ENCODE measurements at places on chromosomes 2 and 18. TPM values are rescaled to one million over a fixed set of nuclear protein-coding genes. Genes with fewer than 3 reads are reported as not detected.

- peak overlapping the region; percentile 71 for H3K4me3 ChIP-seq
- H3K4me1 ChIP-seq: peaks cover 6% of the 10 kb centered on the region
- H3K36me3 ChIP-seq: no peaks in the 10 kb centered on the region
- H3K27ac ChIP-seq: peak overlapping the region; percentile 95
These were observed 503 bp downstream of the ANXA4 start for GRCh38 chr2:69742322-69742952.

- H3K4me3 ChIP-seq: no peak overlapping the region
- H3K4me1 ChIP-seq: no peaks in the 10 kb centered on the region
- H3K36me3 ChIP-seq: no peaks in the 10 kb centered on the region
- no peaks in the 10 kb centered on the region for H3K27me3 ChIP-seq
- H3K27ac ChIP-seq: no peak overlapping the region
These were observed 27.1 kb upstream of the RPRD1A start for GRCh38 chr18:36094431-36094830.

- peak within 1 kb of the TSS; percentile 90 for H3K4me3 ChIP-seq
- peak within 1 kb of the TSS; percentile 95 for H3K27ac ChIP-seq
- peaks cover 15% of the 10 kb centered on the region for H3K4me1 ChIP-seq
- H3K36me3 ChIP-seq: no peaks in the 10 kb centered on the region
These were observed at the start of gene SEPTIN2 for GRCh38 chr2:241315879-241316631. Gene SEPTIN2, plus strand, starts transcription at chr2:241315925. Its CDS starts 8,308 bp downstream, at chr2:241324233.

- DNase-seq: no peak
- 0 out of 2 replicates have a peak overlapping the region, but pooled peaks have one; percentile 11 for H3K4me3 ChIP-seq
- H3K27ac ChIP-seq: peak overlapping the region; percentile 81
- no peaks in the 10 kb centered on the region for H3K36me3 ChIP-seq
- no peaks in the 10 kb centered on the region for H3K27me3 ChIP-seq
These were observed 3.1 kb upstream of the MSGN1 start for GRCh38 chr2:17813010-17813741.

DNA sequence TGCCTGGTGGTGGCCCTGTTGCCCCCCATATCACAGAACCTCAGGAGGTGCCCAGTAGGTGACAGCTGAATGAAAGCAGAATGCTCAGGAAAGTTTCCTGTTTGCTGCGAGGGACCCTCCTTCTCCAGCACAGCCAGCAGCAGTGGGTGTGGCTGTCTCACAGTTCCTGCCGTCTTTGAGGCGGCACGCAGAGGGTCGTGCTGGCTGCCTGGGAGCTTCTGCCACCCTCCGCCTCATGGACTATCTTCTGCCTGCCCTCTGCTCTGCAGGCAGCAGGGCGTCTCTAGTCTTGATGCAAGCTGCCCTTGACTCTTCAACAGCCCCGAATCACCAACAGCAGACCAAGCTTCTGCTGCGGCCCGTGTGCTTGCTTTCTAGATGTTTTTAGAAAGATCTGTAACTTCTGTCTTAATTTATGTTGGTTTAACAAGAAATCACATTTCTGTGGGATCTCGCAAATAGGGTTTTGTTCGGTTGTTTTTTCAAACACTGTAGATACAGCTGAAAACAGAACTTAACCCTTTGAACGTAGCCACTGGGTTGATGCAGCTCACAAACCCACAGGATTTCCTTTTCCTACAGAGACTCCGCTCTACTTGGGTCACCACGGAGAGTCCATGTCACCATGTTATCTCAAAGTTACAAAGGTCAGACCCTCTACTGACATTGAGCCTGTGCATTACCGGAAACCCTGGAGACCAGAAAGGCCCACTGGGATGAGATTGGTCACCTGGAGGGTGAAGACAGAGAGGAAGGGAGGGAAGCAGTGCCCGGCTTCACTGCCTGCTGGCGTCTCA, 144.9 kb downstream of the ACOXL start:
- DNase-seq: no peak
- peaks cover 34% of the 10 kb centered on the region for H3K4me1 ChIP-seq
- H3K4me3 ChIP-seq: no peak overlapping the region

GRCh38 chr2:43039376-43040080, 186.9 kb downstream of the ZFP36L2 start:
- no peaks in the 10 kb centered on the region for H3K36me3 ChIP-seq
- H3K4me3 ChIP-seq: no peak overlapping the region
- no peaks in the 10 kb centered on the region for H3K27me3 ChIP-seq

GRCh38 chr2:50674876-50675275, 357.1 kb downstream of the NRXN1 start:
- H3K27me3 ChIP-seq: no peaks in the 10 kb centered on the region
- no peaks in the 10 kb centered on the region for H3K36me3 ChIP-seq
- no peak overlapping the region for H3K27ac ChIP-seq

The SIX3 gene
- 0.07 TPM for polyA plus RNA-seq

- no peak overlapping the region for H3K4me3 ChIP-seq
- no peaks in the 10 kb centered on the region for H3K27me3 ChIP-seq
- 0 out of 2 replicates have a peak, but pooled peaks cover 1% of the 10 kb centered on the region for H3K36me3 ChIP-seq
- H3K4me1 ChIP-seq: peaks cover 20% of the 10 kb centered on the region
These were observed 130.8 kb downstream of the SMAD7 start for GRCh38 chr18:48819781-48820482.

The COLEC11 gene
- not detected for polyA plus RNA-seq

DNA sequence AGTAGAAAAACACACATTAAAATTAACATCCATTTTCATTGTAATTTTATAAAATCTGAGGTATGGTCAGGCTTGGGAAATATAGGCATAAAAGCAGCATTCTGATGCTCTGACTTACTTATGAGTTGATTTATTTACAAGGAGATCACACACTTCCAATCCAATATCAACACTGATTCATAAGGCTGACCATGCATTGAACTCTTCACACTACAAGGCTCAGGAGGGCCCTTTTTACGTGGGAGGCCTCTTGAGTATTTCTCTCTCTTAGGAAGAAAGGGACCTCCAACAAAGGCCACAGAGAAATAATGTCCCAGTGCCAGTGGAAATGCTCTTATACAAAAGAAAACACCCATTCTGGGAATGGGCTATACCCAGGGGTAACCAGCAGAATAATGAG, 222.8 kb downstream of the NAPG start:
- peaks cover 19% of the 10 kb centered on the region for H3K36me3 ChIP-seq
- no peak for DNase-seq
- no peak overlapping the region for H3K4me3 ChIP-seq
- no peak overlapping the region for H3K27ac ChIP-seq
- no peaks in the 10 kb centered on the region for H3K4me1 ChIP-seq
- H3K27me3 ChIP-seq: no peaks in the 10 kb centered on the region

DNA sequence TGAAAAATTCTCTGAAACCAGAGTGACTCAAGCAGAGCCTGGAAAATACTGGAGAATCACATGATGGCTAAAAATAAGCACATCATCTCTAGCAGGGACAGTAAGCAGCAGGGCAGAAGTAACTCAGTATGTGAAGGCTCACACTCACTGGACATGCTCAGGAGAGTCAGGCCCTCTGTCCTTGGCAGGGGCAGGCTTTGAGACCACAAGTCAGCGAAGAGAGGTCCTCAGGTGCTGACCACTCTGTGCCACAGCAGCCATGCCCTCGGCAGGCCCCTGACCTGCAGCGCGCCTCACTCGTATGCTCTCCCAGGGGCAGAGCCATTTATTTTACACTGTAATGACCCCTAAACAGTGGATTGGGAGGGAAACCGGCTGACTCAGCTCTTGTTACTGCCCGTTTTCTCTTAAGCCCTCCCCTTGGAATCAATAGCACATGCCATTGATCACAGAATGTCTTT, 76.8 kb downstream of the MAPRE2 start:
- DNase-seq: no peak
- no peaks in the 10 kb centered on the region for H3K27me3 ChIP-seq
- H3K4me1 ChIP-seq: no peaks in the 10 kb centered on the region
- no peaks in the 10 kb centered on the region for H3K36me3 ChIP-seq

- no peaks in the 10 kb centered on the region for H3K36me3 ChIP-seq
- H3K27me3 ChIP-seq: no peaks in the 10 kb centered on the region
- peak; percentile 8 for DNase-seq
- H3K4me1 ChIP-seq: no peaks in the 10 kb centered on the region
- H3K27ac ChIP-seq: no peak overlapping the region
These were observed 170.5 kb upstream of the NETO1 start for GRCh38 chr18:73038336-73038735.

DNA sequence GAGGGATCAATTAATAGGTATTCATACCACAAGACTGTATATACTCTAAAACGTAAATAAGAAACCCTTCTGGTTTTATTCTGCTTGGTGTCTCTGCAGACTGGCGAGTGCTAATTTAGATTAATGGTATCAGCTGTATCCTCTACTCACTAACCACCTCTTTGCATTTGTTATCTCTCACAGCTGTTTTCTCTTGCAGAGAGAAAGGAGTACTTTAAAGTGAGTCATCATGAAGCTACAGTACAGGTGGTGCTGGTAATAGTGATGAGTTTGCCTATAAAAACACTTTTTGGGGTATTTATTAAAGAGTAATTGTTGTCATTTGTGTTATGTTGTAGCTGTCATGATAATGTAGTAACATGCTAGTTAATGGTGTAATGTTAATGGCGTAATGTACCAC, 147.7 kb downstream of the NETO1 start:
- H3K4me3 ChIP-seq: no peak overlapping the region
- no peaks in the 10 kb centered on the region for H3K36me3 ChIP-seq
- DNase-seq: no peak
- no peaks in the 10 kb centered on the region for H3K4me1 ChIP-seq

The PDCL3 gene
- 75.6 TPM for polyA plus RNA-seq

- no peaks in the 10 kb centered on the region for H3K36me3 ChIP-seq
- DNase-seq: no peak
- no peak overlapping the region for H3K27ac ChIP-seq
- H3K4me1 ChIP-seq: no peaks in the 10 kb centered on the region
These were observed 744 bp downstream of the POU3F3 start for GRCh38 chr2:104854498-104855220.

GRCh38 chr2:234142530-234142929, 92.0 kb downstream of the SPP2 start:
- no peaks in the 10 kb centered on the region for H3K36me3 ChIP-seq
- H3K4me1 ChIP-seq: no peaks in the 10 kb centered on the region
- H3K27me3 ChIP-seq: peaks cover 2% of the 10 kb centered on the region
- no peak overlapping the region for H3K4me3 ChIP-seq
- no peak overlapping the region for H3K27ac ChIP-seq

DNA sequence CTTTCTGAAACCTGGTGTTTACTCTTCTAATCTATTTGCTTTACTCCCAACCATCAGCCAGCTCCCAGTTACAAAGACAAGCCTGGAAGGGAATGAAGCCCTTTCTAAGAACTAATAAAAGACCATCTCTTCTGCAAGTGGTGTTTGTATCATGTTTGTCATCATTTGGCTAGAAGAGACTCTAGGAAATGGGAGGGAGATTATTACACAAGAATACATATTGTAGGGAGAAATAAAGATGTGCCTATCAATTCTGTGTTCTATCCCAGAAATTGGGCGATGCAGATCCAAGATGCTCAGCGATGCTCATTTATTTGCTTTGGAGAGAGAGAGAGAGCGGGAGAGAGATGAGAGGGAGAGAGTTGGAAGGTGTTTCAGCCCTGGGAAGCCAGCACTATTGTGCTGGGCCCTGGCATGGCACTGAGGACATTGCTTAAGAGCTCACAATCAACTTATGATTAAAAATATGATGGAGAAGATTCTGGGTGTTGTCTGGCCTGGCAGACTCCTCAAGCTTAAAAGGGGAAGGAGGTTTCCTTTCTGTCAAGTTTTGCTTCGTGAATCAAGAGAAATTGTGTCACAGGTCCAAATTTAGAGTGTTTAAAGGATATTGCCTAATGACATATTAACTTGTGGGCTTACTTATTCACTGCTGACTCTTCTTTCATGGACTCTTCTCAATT, 41.8 kb upstream of the AFF3 start:
- no peak overlapping the region for H3K4me3 ChIP-seq
- H3K4me1 ChIP-seq: no peaks in the 10 kb centered on the region
- DNase-seq: no peak
- H3K27ac ChIP-seq: no peak overlapping the region
- peaks cover 6% of the 10 kb centered on the region for H3K27me3 ChIP-seq
- H3K36me3 ChIP-seq: no peaks in the 10 kb centered on the region

The DNER gene
- not detected for polyA plus RNA-seq

- no peaks in the 10 kb centered on the region for H3K36me3 ChIP-seq
- H3K27ac ChIP-seq: no peak overlapping the region
- no peaks in the 10 kb centered on the region for H3K4me1 ChIP-seq
- no peak for DNase-seq
- no peaks in the 10 kb centered on the region for H3K27me3 ChIP-seq
These were observed 826.9 kb downstream of the DCDC2C start for GRCh38 chr2:4530231-4530630.

- no peak overlapping the region for H3K27ac ChIP-seq
- no peak for DNase-seq
- H3K27me3 ChIP-seq: no peaks in the 10 kb centered on the region
- no peak overlapping the region for H3K4me3 ChIP-seq
These were observed 3.1 kb upstream of the CPO start for GRCh38 chr2:206935991-206936842.

DNA sequence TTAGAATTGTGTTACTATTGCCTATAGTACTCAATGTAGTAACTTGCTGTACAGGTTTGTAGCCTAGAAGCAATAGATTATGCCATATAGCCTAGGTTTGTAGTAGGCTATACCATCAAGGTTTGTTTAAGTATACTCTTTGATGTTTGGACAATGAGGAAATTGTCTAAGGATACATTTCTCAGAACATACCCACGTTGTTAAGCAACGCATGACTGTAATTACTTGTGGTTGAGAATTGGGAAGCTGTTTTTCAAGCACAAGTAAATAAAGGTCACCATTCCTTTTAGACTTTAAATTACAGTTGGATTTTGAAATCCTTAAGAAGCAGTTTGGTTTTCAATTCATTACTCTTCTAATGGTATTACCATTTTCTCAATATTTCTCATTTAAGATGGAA, 89.8 kb upstream of the KCNH7 start:
- H3K36me3 ChIP-seq: no peaks in the 10 kb centered on the region
- H3K27ac ChIP-seq: no peak overlapping the region
- no peak for DNase-seq
- no peak overlapping the region for H3K4me3 ChIP-seq

GRCh38 chr18:39702888-39703287, 2137.3 kb upstream of the CELF4 start:
- no peaks in the 10 kb centered on the region for H3K4me1 ChIP-seq
- no peaks in the 10 kb centered on the region for H3K36me3 ChIP-seq
- no peaks in the 10 kb centered on the region for H3K27me3 ChIP-seq
- DNase-seq: no peak

DNA sequence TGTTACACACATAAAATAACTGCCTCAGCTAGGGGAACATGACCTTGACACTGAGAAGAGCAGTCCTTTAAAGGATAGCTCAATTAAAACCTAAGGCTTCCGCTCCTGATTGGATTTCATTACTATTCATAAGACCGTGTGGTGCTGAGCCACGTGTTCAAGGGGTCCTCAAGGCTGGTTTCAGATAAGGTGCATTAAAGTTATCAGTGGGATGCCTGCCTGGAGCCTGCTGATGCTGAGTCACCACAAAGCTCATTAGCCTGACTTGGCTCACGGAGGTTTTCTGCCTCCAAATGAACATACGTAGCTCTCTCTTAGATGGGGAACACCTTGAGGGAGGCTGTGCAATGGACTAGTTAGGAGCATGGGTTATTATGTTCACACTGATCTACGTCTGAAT, 518.9 kb downstream of the TDRD15 start:
- no peaks in the 10 kb centered on the region for H3K36me3 ChIP-seq
- no peak overlapping the region for H3K4me3 ChIP-seq
- no peaks in the 10 kb centered on the region for H3K27me3 ChIP-seq

- no peaks in the 10 kb centered on the region for H3K27me3 ChIP-seq
- H3K27ac ChIP-seq: no peak overlapping the region
- H3K4me3 ChIP-seq: no peak overlapping the region
These were observed 13.3 kb upstream of the C18orf32 start for GRCh38 chr18:49500201-49500921.

All from GM12878 (cell line).